ENCODE measurements at places on chromosomes 7 and 10. TPM values are rescaled to one million over a fixed set of nuclear protein-coding genes. Genes with fewer than 3 reads are reported as not detected.

Gene C10orf71
- 126 TPM for total RNA-seq

Gene PRRT4
- 1.6 TPM for total RNA-seq

Gene CALML5
- total RNA-seq: not detected

Gene HOGA1
- total RNA-seq: 11.9 TPM

Gene INSIG1
- 8.7 TPM for total RNA-seq

Gene SLC29A4
- 2.3 TPM for total RNA-seq

DNA sequence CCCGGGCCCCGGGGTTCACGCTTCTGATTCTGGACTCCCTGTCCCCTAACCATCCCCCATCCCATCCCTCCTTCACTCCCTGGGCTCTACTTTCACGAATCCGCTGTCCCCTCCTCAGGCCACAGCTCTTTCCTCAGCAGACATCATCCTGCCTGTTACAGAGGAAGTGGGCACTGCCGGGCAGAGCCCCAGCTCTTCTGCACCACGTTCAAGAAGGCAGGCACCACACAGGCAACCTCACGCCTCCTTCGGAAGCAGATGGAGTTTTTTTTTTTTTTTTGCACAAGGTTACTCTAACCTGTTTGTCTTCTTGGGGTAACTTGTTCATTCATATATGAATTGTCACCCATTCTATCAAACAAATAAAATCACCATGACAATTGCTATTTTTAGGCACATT lies 17.9 kb upstream of the ZNF32 start:
- DNase-seq: no peak

GRCh38 chr7:129714514-129715063 lies 103.1 kb downstream of the NRF1 start:
- no peak for DNase-seq

DNA sequence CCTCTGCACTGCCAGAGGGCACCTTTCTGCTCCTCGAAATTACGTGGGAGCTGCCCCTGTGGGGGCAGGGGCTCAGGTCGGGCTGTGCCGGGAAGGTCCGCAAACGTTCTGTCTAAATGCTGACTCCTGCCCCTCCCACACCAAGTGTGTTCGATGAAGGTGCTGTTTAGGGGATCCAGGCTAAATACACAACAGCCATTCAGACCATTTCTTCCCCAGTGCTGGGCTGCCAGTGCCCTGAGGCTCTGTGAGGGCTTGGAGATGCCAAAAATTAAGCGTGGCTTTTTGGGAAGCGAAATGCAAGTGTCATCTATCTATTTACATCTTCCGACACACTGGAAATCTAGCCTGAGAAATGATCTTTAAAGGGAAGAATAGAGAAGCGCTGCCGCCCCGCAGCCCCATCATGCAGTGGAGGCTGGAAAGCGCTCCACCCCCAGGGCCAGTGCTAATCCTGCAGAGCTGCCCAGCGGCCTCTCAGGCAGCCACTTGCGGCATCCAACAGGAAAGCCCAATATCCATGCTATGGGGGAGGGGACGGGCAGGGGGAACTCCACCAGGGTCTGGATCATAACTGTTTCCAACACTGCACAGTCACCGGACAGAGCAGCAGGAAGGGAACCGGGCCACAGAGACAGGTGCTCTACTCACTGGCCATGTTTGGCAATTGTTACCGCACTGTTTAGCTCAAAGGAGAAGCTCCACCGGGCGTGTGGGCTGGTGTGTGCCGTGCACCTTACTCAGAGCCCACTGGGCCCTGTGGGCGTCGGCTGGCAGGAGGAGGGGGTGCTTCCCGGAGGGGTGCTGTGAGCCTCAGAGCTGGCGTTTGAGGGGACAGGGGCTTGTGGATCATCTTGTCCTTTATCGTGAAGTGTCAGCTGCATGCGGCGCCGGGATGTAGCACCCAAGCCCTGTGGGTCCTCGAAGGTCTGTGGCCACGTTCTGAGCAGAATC lies 205.5 kb downstream of the DNAJB6 start:
- peak; percentile 13 for DNase-seq

DNA sequence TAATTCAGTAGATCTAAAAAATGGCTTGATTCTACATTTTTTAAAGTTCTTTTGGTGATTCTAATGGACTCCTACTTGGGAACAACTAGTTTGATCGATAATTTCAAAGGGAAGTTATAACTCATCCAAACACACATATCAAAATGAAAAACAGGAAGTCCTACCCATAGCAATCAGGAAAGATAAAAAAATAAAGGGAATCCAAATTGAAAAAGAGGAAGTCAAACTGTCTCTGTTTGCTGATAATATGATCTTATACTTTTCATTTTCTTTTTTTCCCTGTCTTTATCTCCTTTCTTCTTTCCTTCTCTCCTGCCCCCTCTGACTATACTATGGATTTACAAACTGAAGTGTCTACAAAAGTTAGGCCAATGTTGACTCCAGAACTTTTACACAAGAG lies 118.8 kb downstream of the IQUB start:
- no peak for DNase-seq

- no peak for DNase-seq
Measured at GRCh38 chr10:32237644-32238345, 109.2 kb downstream of the EPC1 start.

DNA sequence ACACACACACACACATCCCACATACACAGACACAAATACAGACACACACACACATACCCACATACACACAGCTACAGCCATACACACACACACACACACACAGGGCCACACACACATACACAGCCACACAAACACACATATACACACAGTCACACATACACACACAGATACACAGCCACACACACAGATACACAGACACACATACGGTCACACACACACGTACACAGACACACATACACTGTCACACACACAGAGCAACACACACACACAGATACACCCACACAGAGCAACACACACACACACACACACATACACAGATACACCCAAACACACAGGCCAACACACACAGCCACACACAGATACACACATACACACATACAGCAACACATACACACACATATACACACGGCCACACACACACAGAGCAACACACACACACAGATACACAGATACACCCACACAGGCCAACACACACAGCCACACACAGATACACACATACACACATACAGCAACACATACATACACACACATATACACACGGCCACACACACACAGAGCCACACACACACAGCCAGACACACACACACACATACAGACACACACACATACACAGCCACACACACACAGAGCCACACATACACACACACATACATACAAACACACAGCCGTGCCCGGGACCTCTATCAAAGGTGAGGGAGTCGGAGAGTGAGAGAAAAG lies 22.3 kb downstream of the KCP start:
- DNase-seq: no peak

DNA sequence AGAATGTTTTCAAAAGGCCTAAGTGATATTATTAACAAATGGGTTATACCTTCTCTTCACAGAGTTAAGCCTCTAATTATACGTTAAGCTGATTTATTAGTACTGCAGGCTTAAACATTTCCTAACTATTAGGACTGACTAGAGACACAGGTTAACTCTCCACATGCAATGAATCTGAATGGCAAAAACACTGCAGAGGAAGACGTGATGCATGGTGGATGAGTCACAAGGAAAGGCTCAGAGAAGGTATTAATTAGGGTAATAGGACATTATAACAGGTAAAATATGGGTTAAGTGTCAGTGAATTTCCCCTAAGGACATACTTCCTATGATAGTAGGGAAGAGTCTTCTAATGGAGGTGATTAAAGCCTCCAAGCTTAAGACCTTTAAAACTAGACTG lies 24.7 kb upstream of the SEM1 start:
- DNase-seq: no peak

- DNase-seq: no peak
Measured at GRCh38 chr10:16297642-16298041, 139.2 kb upstream of the PTER start.

GRCh38 chr10:32376097-32376496 lies 29.1 kb upstream of the EPC1 start:
- DNase-seq: no peak

DNA sequence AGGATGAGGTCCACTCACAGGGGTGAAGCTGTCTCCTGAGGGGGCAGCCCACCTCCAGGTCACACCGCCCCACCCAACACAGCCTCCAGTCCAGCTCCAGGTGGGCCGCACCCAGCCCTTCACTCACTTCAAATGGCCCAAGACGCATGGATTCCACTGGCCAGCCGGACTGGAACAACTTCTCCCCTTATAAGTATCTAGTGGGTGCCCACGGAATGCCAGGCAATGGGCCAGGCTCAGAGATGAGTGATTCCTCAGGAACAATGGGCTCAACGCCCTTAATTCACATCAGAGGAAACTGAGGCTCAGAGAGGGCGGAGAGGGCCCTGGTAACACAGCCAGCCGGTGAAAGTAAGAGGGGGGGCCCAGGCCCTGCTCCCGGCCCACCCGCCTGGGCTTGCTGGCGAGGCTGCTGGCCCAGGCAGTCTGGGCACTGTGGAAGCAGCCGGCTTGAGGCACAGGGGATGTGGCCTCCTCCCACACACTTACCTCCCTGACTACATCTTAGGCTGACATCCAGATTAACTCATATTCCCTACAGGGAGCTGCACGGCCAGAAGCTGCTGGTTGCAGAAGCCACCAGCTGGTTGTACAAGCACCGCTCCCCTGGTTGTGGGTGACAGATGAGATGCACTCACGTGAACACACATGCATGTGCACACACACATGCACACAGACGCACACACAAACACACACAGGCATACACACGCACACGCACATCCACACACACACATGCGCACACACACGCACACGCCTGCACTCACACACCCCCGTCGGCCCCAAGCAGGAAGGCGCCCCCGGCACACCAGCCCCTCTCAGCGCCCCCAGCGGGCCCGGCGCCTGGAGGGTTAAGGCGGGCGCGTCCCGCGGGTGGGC lies 1.0 kb upstream of the FAM20C start:
- peak; percentile 66 for DNase-seq

DNA sequence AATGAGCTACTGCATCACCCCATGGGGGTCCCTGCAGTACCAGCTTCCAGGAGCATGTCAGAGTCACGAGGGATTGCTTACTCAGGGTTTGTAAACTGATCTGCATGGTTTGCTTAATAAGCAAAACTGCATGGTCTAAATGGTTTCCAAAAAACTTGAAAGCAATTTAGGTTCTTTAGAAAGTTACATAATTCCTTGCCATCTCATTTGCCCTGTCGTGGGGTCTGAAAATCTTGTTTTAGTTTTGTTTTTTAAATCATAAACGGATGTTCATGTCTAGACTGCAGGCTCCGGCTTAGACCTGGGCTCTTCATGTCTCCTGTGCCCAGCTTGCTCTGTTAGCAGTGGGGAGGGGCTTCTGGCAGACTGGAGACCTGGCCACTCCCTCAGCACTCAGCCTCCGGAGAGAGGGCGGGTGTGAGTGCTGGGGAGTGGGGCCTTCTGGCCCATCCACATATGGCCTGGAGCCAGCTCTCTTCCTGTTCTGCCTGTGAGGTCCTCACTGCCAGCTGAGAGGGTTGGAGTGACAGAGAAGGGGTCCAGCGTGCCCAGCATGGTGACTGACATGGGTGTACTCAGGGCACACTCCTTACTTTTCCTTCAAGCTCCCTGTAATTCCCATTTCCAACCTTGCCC lies 17.5 kb downstream of the PRF1 start:
- no peak for DNase-seq

All from left ventricle myocardium superior (tissue), 1 donor.